ENCODE measurements at places on chromosomes 4 and X. TPM values are rescaled to one million over a fixed set of nuclear protein-coding genes. Genes with fewer than 3 reads are reported as not detected.

MAGEA9B gene
- total RNA-seq: not detected

GRCh38 chr4:4930677-4931076 lies 71.2 kb downstream of the MSX1 start:
- DNase-seq: no peak

CSAG3 gene
- not detected for total RNA-seq

CT45A2 gene
- not detected for total RNA-seq

DNA sequence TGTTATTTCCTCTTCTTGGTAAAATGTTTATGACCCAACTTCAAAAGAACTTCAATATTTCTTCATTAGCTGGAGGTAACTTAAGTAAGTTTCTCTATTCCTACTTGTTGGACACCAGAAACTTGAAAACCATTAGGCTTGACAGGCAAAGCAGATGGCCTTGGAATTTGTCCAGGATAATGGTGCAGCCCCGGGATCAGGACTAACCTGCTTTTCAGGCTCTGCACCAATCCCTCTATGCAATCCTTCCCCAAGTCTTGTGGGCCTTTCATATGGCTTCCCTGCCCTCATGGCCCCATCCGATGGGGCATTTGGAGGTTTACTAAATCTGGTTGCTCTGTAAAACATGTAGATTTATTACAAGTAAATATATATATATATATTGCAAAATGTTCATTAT lies 68.5 kb downstream of the SPINK2 start:
- DNase-seq: no peak

PLAC1 gene
- total RNA-seq: not detected

DNA sequence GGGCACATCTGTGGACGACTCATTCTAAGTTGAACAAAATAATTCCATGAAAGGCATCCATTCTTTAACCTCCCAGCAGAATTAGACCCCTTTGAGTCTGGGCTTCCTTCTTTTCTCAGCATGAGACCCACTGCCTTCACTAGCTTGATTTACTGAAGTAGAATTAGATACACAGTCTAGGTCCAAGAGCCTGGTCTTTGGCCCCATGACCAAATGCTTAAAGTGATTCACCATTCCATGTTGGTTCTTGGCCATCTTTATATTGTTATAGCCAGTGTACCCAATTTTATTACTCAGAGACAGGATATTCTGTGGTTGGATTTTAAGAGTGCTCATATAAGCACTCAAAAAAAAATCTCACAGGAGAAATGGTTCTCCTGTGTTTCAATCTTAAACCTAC lies 155.3 kb upstream of the GPC4 start:
- DNase-seq: no peak
